ENCODE measurements at places on chromosomes 16 and 17.

DNA sequence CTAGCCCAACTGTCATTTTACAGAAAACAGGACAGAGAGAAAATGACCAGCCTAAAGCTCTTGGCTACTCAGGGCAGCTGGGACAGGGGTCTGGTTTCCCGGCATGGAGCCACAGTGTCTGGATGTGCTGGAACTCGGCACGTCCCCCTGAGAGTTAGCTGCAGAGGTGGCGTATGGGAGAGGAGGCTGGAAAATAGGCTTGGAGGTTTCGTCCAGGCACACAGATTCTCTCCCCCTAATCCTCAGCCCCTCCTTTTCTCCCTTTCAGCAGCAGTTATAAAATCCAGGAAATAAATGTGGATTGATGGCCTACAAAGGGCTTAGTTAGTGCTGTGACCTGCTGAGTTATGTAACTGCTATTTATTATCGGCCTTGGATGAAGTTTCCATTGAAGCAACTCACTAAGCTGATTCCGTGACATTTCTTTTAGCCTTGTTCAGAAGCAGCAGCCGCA is 89.5 kb upstream of the TOB1 start:
- no peak for DNase-seq

GRCh38 chr16:28187595-28188004 is 24.2 kb downstream of the XPO6 start:
- no peak for DNase-seq

- no peak for DNase-seq
Measured at GRCh38 chr17:79633993-79634813, 23.4 kb upstream of the RBFOX3 start.

DNA sequence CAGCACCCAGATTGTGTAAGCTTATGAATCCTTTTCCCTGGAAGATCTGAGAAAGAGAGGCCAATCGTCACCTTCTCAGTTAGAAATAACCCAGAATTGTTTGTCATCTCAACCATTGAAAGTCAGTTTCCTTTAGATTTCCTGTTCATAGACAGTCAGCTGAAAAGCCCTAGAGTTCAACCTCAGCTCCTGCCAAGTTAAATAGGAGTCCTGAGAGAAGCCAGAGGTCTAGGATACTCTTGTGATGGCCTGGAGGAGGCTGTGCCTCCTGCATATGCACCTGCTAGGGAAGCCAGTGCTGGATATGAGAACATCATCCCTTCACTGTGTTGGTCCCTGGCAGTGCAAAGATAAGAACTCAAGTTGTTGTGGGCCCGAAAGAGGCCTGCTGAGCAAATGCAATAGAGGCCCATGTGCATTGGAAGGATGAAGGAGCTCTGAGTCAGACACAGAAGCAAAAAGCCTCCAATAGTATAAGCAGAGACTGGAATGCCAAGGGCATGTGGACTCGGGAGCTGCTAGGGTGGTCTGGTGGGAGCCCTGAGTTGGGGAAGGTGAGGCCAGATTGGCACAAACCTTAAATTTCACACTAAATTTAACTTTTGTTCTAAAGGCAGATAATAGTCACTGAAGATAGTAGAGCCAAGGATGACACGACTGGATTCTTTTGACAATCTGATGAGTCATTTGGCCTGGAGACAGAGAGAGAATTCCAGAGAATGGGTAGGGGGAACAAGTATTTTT is 520.9 kb upstream of the CDH5 start:
- DNase-seq: no peak

- DNase-seq: no peak
Measured at GRCh38 chr16:6682142-6682811, 650.4 kb upstream of the RBFOX1 start.

DNA sequence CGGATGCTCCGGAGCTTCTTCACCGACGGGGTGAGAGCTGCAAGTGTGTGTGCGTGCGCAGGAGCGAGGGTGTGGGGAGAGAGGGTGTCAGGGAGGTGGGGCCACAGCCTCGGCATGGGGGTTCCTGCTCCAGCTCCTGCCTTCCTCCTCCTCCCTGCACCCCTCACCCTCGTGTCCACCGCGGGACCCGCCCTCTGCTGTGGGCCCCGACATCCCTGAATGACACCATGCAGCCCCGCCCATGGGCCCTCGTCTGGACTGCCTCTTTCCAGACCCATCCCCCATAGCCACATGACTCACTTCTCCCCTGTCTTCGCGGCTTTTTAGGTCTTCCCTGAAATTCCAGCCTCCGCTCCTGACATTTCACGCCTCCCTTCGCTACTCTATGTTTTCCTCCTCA is 41.6 kb downstream of the ARHGAP23 start:
- no peak for DNase-seq

- no peak for DNase-seq
Measured at GRCh38 chr17:39224778-39225307, 902 bp downstream of the STAC2 start.

- no peak for DNase-seq
Measured at GRCh38 chr16:81945665-81946064, 65.6 kb downstream of the SDR42E1 start.

DNA sequence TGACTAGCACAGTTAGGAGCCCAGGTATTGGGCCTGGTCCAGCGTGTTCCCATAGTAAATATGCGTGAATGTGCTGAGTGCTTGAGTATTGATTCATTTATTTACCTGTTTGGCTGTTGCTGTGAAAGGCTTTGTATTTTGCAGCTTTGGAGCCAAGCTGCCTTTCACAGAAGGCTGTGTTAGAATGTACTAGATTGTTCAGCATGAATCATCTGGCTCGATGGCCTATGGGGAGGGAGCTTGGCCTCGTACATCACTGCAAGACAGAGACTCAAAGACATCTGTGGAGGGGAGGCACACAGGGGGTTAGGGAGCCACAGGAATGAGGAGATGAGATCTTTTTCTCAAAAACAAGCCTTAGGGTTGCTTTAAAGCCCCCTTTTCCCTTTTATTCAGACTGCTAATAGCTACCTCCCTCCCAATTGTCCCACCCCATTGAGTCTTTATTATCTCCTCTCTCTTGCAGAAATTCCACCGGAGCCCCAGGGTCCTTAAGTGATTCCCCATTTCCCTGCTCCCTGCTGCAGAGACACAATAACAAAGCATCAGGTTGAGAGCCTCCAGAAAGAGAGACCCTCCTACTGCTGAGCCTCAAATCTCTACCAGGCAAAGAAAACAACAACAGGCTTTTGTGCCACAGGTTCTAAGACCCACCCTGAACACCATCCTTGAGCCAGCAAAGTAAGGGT is 307.2 kb downstream of the ABCC12 start:
- DNase-seq: peak; percentile 32

DNA sequence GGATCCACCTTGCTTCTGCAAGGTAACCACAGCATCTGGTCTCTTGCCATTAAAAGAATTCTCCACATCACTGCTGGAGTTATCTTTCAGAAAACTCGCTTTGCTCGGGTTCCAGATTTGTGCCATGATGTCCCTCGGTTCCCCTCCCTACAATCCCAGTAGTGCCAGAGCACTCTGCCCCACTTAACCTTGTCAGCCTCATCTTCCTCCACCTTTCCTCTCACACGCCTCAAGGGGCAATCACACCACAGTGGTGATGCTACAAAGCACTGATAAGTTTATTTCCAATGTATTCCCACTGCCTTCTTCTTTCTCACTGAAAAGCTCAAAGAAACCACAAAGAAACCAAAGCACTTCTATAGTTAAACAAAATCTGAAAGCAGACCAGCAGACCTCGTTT is 11.4 kb upstream of the CDRT4 start:
- DNase-seq: no peak

DNA sequence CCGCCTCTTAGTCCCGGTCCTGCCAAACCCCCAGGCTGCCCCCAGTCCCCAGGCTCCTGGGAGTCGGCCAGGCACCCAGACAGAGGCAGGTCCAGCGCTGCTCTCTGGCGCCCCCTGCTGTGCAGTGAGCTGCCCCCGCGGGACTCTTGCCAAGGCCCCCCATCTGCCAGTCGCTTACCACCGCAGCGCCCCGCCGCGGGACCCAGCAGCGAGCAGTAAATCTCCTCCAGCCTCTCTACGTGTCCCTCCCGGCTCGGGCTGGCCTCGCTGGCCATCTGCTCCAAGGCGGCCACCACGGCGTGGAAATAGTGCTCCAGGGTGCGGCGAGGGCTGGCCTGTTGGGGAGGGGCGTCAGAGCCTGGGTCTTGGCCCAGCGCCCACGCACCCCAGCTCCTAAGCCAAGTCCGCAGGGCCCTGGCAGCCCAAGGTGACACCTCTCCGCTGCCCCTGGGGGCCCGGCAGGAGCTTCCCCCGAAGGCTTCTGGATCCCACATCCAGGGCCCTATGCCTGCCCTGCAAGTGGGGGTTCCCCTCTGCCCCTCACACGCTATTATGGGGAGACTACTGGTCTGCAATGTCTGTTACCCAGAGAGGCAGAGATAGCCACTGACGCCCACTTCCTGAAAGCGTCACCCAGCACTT is 33.7 kb upstream of the MFSD6L start:
- DNase-seq: no peak

DNA sequence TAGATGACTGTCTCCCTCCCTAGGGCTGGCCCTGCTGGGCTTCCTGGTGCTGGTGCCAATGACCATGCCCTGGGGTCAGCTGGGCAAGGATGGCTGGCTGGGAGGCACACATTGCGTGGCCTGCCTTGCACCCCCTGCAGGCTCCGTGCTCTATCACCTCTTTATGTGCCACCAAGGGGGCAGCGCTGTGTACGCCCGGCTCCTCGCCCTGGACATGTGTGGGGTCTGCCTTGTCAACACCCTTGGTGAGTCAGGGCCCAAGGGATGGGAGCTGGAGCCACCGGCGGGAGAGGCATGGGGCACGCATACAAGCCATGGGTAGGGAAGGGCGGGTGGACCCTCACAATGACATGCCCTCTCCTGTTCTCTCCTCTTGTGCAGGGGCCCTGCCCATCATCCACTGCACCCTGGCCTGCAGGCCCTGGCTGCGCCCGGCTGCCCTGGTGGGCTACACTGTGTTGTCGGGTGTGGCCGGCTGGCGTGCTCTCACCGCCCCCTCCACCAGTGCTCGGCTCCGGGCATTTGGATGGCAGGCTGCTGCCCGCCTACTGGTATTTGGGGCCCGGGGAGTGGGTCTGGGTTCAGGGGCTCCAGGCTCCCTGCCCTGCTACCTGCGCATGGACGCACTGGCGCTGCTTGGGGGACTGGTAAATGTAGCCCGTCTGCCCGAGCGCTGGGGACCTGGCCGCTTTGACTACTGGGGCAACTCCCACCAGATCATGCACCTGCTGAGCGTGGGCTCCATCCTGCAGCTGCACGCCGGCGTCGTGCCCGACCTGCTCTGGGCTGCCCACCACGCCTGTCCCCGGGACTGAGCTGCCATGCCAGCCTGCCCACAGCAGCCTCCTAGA is 2.2 kb downstream of the PAQR4 start:
- no peak for DNase-seq

GRCh38 chr16:67528222-67528869 is at the start of gene RIPOR1:
RIPOR1 (plus strand) TSS chr16:67528829; CDS start chr16:67538447, 9,618 bp downstream.
- DNase-seq: peak; percentile 55

DNA sequence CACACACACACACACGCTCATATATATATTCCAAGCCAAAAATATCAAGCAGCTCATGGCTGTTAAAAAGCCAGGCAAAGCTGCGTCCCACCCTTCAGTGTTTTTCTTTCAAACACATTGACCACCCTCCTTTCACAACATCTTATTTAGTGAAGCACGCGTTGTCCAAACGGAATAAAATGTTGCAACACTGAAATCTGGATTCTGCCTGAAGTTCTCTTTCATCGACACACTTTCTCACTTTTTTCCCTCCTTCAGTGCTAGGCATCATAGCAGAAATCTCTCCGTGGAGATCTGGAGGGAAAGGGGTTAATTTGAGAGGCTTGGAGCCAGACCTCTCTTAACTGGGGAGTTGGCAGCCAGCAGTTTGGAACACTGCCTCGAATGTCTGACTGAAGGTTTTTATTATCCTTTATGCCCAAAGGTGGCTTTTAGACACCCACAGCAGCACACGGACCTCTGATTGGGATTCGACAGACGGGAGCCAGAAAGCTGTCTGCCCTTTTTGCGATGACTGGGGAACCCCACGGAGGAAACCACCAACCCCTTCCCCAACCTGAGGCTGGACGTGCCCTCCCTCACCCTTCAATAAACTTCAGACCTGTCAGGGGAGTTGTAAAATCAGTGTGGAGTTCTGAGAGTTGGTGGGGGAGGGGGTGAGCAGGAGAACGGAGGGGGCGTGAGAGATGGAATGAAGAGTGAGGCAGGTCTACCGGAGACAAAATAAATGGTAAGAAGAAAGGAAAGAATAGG is 833.6 kb upstream of the SOX9 start:
- DNase-seq: no peak

DNA sequence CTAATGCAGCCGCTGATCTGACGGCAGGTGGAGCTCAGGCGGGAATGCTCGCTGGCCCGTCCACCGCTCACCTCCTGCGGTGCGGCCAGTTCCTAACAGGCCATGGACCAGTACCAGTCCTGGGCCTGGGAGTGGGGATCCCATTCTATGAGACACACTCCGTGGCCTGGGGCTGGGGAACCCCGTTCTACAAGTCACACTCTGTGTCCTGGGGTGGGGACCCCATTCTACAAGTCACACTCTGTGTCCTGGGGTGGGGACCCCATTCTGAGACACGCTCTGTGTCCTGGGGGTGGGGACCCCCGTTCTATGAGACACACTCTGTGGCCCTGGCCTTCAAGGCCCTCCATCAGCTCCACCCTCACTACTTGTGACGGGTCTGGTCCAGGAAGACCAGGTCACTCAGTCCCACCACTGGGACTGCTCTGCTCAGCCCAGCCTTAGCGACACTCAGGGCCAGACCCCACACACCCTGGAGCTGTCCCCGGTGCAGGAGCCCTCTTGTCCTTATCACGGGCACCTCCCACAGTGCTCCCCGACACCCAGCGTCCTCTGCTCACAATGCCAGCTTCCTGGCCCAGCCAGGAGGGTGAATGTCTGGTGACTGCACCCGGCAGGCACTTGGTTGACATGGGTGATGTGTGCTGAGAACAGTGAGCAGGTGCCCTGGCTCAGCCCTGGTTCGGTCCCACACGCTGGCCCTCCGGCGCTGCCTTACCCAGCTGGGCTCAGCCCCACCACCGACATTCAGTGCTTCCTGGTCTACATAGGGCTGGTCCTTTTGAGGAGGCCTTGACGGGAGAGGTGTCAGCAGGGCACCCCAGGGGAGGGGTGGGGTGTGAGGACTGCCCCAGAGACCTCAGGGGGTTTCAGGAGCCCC is 89.1 kb downstream of the TBC1D16 start:
- no peak for DNase-seq

GRCh38 chr17:32759476-32759875 is 117.4 kb downstream of the MYO1D start:
- DNase-seq: no peak

DNA sequence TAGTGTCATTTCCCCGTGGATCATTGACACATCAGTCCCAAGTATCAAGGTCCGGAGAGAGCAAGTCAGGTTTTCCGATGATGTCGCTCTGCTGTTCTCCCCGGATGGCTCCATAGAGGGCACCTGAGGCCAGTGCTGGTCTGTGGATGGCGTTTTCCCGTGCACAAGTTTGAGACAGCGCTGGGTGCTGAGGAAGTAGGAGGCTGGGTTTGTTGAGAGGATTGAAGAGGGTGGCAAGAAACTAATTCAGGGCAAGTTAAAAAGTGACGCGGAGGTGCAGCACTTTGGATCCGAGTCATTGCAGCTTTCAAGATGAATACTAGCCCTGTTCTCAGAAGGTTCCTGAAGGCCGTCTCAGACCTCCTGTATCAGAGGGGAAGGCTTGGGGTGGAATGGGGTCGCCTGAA is 7.7 kb downstream of the NUBP1 start:
- no peak for DNase-seq

Data from hypothalamus (tissue), 51 donors.